ENCODE measurements at places on chromosomes 3 and 15. TPM values are rescaled to one million over a fixed set of nuclear protein-coding genes. Genes with fewer than 3 reads are reported as not detected.
A peak's percentile ranks its signal among the peaks of the same experiment; 100 is the strongest.

- peaks cover 3% of the 10 kb centered on the region for H3K27me3 ChIP-seq
- peaks cover 50% of the 10 kb centered on the region for H3K36me3 ChIP-seq
- peak overlapping the region; percentile 68 for H3K4me3 ChIP-seq
- peaks cover 54% of the 10 kb centered on the region for H3K4me1 ChIP-seq
Observed at GRCh38 chr3:15300323-15301078, 31.9 kb downstream of the SH3BP5 start.

DNA sequence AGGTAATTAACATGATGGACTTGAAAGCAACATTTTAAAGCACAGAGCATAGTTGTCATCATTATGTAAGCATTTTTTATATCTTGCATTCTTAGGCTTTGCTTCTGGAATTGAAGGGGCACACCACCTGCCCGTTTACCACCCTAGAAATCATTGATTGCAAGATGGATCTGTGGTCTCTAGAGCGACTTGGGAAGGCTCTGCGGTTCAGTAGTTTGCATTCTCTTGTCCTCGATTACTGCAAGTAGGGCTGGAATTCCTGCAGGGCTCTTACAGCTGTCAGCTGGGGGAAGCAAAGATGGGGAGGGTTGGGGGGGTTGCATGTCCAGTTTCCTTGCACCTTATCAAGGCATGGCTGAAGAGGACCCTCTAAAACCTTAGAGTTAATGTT, 56.7 kb upstream of the RNF7 start:
- H3K27ac ChIP-seq = no peak overlapping the region
- no peaks in the 10 kb centered on the region for H3K36me3 ChIP-seq
- DNase-seq = no peak

DNA sequence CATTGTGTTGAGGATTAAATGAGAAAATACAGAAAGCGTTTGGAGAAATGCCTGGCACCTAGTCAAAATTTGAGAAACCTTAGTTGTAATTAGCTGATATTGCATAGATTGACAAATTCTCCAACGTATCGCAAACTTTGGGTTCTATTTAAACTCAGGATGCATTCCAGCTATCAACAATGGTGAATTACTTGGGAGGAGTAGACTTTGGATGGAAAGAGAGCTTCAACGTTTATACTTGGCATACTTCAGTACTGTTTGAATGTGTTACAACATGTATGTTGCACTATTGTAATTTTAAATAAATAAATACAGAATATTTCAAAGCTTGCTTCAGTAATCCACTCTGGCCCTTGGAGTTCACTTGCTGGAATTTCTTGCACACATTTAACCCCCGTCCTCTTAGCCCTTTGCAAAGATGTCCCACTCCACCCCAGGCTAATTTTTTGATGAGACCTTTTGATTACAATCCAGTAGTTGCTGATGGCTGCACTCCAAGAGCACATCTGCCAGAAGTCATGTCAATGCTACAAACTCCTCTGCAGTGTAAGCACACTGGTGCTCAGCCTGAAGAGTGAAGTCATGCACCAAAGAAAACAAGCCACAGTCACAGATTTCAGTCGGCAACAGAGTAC, 4.7 kb upstream of the DIS3L start:
- no peaks in the 10 kb centered on the region for H3K36me3 ChIP-seq
- no peaks in the 10 kb centered on the region for H3K4me1 ChIP-seq
- H3K27ac ChIP-seq = no peak overlapping the region

GRCh38 chr3:196740481-196741248, 1.0 kb downstream of the PAK2 start:
- H3K27ac ChIP-seq = peak overlapping the region; percentile 100
- H3K4me3 ChIP-seq = peak overlapping the region; percentile 100
- H3K36me3 ChIP-seq = peaks cover 24% of the 10 kb centered on the region
- no peak for DNase-seq
- H3K27me3 ChIP-seq = peaks cover 11% of the 10 kb centered on the region

DNA sequence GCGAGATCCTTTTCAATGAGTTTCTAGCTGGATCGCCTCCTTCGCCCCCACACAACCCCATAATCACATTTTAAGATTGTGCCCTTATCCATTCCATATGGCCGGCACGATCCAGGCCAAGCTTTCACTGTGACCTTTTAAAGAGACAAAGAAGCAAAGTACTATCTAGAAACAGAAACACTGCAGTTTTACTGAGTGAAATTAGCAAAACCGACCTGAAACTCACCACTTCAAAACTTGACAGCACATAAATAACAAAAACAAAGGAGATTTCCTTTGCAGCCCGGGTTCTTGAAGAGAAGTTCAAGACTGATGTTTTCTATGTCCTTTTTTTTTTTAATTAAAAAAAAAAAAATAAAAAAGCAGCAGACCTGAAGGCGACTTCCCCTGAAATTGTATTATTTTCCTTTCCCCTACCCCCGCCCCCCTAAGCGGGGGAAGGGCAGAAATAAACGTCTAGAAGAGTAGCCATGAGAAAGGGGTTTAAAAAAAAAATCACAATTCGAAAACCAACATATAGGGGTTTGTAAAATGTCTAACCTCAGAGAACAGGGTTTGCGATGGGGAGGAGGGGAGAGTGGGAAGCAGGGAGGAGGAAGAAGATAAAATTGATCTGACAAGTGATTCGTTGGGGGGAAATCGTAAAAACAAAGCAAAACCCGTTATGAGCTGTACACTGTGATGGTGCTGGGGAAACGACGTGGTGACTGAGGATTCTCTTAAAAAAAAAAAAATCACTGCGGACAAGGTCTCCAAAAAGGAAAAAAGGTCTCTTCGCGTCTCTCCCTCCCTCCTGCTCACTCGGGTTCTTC, 1.5 kb downstream of the SATB1 start:
- H3K27ac ChIP-seq = peak overlapping the region; percentile 87
- H3K36me3 ChIP-seq = peaks cover 4% of the 10 kb centered on the region
- DNase-seq = peak; percentile 36
- H3K27me3 ChIP-seq = peaks cover 12% of the 10 kb centered on the region

DNA sequence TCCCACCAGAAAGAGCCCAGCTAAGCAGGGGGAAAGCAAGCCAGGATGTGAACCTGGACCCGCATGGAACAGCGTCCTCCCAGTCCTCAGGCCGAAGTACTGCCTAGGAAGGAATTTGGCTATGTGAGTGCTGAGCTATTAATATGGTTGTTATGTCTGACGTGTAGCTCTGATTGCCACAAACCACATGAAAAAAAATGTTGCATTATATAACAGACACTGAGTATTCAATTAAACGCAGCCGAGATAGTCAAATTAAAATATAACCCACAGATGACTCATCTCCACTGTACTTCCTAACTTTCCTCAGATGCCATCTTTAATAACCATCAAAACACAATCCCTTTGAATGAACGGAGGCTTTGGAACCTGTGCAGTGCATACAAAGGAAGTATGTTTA, 111.1 kb downstream of the GABRB3 start:
- no peak overlapping the region for H3K27ac ChIP-seq
- H3K4me3 ChIP-seq = no peak overlapping the region

- DNase-seq = no peak
- H3K27me3 ChIP-seq = no peaks in the 10 kb centered on the region
- H3K36me3 ChIP-seq = no peaks in the 10 kb centered on the region
- peaks cover 10% of the 10 kb centered on the region for H3K4me1 ChIP-seq
- no peak overlapping the region for H3K4me3 ChIP-seq
Observed at GRCh38 chr3:105503191-105503593, 136.5 kb downstream of the ALCAM start.

The MAP1A gene
- total RNA-seq = 1.8 TPM

The UROC1 gene
- not detected for total RNA-seq

The WNT5A gene
- 9.7 TPM for total RNA-seq

The LMCD1 gene
- total RNA-seq = 9.5 TPM

The ZBTB20 gene
- 4.2 TPM for total RNA-seq

The KBTBD13 gene
- not detected for total RNA-seq

The SAMMSON gene
- total RNA-seq = not detected

The GOLGA6A gene
- 0.85 TPM for total RNA-seq

The WDR93 gene
- total RNA-seq = 0.13 TPM

The CLRN1 gene
- not detected for total RNA-seq

The MCTP2 gene
- total RNA-seq = 1.5 TPM
